ENCODE measurements at places on chromosomes 6 and 20.

- peak; percentile 31 for DNase-seq
Measured at GRCh38 chr6:30612213-30612612, 4.8 kb downstream of the PPP1R10 start.

DNA sequence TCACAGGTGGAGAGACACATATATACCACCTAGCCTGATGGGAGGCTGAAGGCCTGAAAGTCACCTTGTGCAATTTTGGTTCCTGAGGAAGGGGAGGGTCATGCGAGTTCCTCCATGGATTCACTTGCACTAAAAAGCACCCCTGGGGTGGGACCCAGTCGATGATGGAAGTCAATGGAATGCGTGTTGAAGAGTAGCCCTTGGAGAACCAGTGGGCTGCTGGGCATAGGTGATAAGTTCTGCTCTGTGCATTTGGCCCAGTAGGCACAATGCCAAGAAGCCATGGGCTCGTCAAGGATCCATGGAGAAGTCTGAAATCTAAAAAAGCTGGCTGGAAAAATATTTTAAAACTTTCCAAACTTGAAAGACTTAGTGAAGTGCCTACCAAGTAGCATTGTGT, 18.9 kb upstream of the SCRT2 start:
- DNase-seq: no peak

GRCh38 chr6:82362878-82363427, 664 bp upstream of the TPBG start:
- no peak for DNase-seq

DNA sequence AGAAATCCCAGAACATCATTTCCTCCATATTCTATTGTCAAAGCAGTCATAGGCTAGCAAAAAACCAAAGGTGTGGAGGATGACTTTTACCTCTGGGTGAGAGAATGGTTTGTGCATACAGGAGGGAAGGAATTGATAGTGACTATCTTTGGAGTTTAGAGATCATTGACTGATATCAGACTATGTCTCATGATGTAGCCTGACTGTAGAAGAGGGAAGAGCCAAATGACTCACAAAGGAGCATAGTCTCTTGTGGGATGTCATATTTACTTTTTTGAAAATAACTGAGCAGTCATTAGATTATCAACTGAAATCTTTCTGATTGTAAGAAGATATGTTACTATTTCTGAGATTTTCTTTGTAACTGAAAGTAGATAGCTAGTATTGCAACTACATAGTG, 158.5 kb downstream of the FLRT3 start:
- DNase-seq: no peak

GRCh38 chr20:10201321-10201870, 17.2 kb upstream of the SNAP25 start:
- DNase-seq: no peak

GRCh38 chr6:27205375-27206278, 41.9 kb upstream of the PRSS16 start:
- DNase-seq: no peak

- no peak for DNase-seq
Measured at GRCh38 chr20:38201356-38201755, 36.3 kb upstream of the TGM2 start.

- no peak for DNase-seq
Measured at GRCh38 chr20:32326504-32326845, 31.7 kb upstream of the ASXL1 start.

- peak; percentile 74 for DNase-seq
Measured at GRCh38 chr20:46458866-46459750, 52.7 kb upstream of the ELMO2 start.

- DNase-seq: peak; percentile 63
Measured at GRCh38 chr6:4021854-4022695, 56.9 kb downstream of the FAM217A start.

- DNase-seq: no peak
Measured at GRCh38 chr6:159777240-159777904, 12.0 kb downstream of the TCP1 start.

GRCh38 chr6:26021001-26021349, 58.4 kb downstream of the TRIM38 start:
- DNase-seq: no peak

- DNase-seq: no peak
Measured at GRCh38 chr6:128690063-128690462, 169.7 kb upstream of the PTPRK start.

GRCh38 chr6:13156381-13156780, 172.0 kb downstream of the TBC1D7 start:
- DNase-seq: no peak

DNA sequence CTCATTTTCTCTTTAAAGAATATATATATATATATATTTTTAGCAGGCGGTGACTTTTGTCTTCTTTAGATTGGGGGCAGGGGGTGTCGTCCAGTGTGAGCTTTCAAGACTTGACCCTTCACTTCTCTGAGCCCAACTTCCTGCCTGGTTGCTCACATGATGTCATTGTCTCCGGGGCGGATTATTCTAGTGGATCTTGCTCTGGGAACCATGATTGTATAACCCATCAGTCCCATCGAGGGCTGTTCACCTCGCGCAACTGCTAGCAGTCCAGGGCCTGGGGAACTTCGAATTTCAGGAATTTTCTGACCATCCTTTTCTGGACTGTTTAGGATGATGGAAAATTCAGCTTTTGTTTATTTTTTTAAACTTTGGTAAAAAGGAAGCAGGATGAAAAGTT, 1.0 kb downstream of the IGF2R start:
- DNase-seq: no peak

- no peak for DNase-seq
Measured at GRCh38 chr6:26200918-26201721, 113.9 kb downstream of the HFE start.

- DNase-seq: no peak
Measured at GRCh38 chr20:25023356-25023755, 30.8 kb upstream of the APMAP start.

DNA sequence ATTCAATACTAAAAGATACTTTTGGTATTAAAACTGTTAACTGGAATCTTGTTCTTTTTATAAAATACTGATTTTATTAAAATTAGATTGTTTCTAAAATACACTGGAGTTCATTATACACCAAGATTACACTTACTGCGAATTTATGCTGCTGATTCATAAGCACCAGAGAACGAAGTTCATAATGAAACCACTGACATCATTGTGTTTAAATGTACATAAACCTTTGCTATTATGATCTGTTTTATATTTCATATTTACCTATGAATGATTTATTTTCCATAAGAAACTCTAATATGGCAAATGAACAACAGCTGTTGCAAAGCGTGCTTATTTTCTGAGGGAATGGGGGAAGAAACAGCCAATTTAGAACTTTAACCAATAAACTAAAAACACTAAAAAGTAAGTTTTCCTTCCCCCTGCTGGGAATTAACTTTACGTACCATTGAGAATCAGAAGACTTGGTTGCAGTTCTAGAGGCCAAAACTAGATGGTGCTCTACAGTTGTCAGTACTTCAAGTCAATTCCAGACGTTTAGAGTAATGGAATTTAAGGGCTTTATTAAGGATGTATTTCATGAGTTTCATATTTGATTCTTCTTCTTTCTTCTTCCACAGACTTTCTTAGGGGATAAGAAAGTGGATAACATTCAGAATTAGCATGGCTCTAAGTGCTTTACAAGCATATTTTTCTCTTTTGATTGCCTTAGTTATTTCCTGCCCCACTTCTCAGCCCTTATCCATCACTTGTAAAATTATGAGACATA, 30.8 kb upstream of the COL19A1 start:
- peak; percentile 79 for DNase-seq

- peak; percentile 71 for DNase-seq
Measured at GRCh38 chr20:32484225-32484957, 100.7 kb downstream of the NOL4L start.

GRCh38 chr6:157561929-157562810, 181.2 kb downstream of the ZDHHC14 start:
- no peak for DNase-seq

- DNase-seq: no peak
Measured at GRCh38 chr6:13559251-13559650, 15.2 kb upstream of the SIRT5 start.

DNA sequence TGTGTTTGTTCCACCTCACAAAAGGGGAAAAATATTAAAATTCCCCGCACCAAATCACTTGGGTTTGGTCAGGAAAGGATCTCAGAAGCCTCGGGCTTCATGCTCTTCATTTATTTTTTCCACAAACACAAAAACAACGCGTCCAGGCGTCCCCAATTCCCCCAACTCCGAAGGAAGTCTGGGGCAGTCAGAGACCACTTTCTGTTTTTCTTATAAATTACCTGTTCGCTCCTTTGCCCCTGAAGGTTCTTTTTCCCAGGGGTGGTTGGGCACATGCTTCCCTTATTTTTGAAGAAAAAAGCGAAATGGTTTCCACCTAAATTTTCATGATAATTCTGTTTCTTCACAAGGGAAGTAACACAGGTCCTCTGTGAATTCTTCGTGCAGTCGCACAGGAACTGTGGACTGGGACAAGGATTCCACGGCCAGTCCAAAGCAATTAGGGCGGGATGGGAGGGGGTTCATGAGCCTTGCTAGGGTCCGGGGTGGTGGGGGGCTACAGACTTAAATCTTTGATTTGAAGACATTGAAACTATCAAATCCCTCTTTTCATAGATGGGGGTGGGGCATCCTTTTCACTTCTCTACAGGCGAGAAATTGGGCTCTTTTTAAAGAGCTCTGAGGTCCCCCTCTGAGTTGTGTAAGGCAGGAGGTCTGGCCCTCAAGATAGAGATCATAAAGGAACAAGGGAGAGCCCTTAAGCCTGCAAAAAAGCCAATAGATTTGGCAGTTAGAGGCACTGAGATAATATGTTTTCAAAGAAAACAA, 30.5 kb upstream of the HFE start:
- peak; percentile 62 for DNase-seq

GRCh38 chr20:3084986-3085360, 449 bp upstream of the AVP start:
- no peak for DNase-seq

GRCh38 chr20:57474205-57474604, 50.7 kb downstream of the CTCFL start:
- no peak for DNase-seq

DNA sequence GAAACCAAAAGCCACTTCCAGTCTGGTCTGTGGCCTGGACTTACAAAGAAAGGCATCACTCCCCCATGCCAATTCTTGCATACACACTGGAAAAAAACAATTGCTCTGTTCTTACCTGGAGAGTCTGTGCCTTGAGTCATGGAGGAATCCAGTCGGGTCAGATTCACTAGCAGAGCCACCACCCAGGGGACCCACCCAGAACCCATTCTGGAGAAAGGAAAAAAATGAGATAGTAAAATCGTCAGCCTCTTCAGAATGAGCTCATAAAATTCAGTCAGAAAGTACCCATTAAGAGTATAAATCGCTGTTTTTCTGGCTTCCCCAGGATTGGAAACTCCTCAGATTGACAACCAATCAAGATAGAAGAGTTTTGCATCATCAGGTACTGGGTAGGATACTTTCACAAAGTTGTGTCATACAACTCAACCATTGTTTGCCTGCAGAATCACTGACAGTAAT, at the start of gene HLA-DOB:
Gene HLA-DOB, minus strand, starts transcription at position 257 of the 459 bp plus-strand sequence. Its CDS starts 51 bp downstream, at position 206.
- no peak for DNase-seq

GRCh38 chr20:12458241-12458640, 540.5 kb downstream of the BTBD3 start:
- no peak for DNase-seq

GRCh38 chr6:49464691-49465090, 1.5 kb downstream of the CENPQ start:
- DNase-seq: no peak

- no peak for DNase-seq
Measured at GRCh38 chr20:14582855-14583254, 245.4 kb upstream of the FLRT3 start.

DNA sequence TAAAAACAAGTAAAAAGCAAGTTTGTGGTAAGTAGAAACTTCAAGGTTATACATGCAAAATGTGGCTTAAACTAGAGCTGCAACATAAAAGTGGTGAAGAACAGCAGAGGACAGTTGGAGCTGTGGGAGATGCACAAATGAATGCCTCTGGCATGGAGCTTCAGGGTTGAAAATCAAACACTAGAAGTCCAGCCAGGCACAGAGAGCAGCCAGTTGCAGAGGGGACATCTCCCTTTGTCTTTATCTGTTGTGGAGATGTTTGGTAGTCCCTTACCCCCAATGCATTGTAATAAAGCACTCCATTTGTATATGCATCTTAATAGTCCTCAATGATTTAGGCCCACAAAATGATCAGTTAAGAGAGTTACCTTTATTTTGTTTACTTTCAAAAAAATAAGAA, 73.1 kb upstream of the C20orf144 start:
- DNase-seq: no peak

DNA sequence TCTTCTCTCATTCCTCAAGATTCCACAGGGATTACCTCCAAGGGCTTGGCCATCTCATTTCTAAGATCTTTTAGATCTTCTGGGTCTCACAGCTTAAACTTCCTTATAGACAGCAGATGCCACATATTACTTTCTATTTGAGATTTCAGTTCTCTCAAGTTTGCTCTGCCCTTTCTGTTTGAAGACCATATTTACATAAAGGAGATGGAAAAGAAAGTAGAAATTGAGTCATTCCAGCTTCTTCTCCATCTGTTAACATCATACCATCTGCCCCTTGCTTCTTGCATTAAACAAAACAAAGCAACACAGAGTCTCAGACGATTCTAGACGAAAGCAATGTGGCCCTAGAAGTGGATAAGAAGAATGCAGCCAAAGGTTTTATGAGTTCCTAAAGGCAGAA, 203.4 kb downstream of the TTLL2 start:
- peak; percentile 55 for DNase-seq

- no peak for DNase-seq
Measured at GRCh38 chr20:56733967-56734366, 104.9 kb downstream of the TFAP2C start.

DNA sequence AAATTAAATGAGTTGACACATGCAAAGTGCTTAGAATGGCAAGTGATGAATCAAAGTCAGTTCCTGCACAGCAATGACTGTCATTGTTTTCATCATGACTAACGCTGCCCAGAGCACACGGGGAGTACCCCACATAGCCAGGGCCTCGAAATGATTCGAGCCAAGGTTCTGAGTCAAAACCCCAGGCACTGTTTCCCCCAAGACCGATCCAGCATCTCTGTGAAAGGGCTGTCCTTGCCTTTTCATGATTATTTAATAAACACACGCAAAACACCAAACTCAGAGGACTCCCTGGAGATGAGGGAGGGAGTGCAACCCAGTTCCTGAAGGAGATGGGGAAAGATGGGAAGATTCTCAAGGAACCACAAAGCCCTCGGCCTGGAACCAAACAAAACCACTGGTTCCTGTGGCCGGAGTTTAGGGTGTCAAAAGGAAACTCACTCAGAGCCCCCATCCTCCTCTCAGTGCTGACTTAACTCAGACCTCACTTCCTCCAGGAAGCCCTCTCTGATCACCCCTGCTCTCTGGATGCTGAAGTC, 3.8 kb downstream of the PREX1 start:
- DNase-seq: no peak

DNA sequence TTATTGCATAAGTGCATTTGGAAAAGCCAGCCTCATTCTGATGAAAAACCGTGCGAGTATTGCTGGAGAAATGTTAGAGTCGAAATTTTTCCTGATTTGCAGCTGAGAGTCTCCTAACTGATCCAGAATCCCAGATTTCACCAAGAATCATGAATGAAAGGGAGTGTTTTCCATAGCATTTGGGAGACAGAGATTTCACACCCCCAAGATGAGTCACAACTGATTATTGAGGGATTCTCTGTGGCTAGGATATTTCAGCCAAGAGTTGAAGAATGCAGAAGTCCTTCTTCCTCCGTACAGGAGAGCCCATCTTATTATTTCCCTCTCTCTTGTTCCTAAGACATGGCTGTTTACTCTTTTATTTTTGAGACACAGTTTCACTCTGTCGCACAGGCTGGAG, 82.2 kb upstream of the SALL4 start:
- DNase-seq: no peak
